Stimulated activated CD8-positive, alpha-beta memory T cell treated with anti-CD3 and anti-CD28 coated beads, Interleukin-15, amount 100 ng/mL, for 4 hours (primary cell): ENCODE measurements at places on chromosomes 2 and 18.

DNA sequence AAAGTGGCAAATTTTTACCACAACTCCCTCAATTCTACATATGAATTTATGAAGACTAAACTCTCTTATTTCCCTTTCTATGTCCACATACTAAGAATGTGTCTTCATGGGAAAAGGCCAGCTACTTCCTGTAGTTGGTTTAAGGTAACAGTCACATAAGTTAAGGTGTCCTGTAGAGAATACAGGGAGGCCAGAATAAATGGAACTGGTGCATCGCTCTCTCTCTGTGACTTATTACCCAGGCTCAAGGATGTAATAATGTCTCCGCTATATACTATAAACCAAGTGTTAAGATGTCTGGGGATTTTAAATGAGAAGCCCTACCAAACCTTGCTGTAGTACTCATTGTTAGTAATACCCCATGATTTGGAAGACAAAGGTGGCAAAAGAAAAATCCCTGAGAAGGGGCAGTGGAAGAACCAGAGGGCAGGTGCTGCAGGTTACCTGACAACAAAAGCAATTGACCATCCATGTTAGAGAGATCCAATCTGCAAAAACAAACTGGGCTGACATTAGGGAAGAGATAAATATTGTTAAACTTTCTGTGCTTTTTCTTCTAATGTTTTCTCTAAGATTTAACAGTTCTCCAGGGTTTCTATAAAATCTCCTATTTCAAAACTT lies 372.8 kb downstream of the TMX3 start:
- no peak for DNase-seq

DNA sequence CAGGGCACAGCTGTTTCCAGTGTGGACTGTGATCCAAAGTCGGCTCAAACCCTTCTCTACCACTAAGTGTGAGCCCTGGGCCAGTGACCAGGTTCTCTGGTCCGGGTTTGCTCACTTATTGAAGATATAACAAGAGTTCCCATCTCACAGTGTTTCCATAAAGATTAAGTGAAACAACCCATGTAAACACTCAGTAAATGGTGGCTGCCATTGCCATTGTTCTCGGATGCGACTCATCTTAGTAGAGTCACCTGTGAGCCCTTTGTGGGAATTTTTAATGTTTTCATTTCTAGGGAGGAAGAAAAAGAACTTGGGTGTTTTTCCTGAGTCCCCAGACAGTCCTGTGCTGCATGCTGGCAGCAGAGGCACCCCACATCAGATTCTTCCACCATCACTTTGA lies 53.4 kb downstream of the TPGS2 start:
- no peak for DNase-seq

GRCh38 chr2:235394278-235394828 lies 99.5 kb upstream of the AGAP1 start:
- no peak for DNase-seq

DNA sequence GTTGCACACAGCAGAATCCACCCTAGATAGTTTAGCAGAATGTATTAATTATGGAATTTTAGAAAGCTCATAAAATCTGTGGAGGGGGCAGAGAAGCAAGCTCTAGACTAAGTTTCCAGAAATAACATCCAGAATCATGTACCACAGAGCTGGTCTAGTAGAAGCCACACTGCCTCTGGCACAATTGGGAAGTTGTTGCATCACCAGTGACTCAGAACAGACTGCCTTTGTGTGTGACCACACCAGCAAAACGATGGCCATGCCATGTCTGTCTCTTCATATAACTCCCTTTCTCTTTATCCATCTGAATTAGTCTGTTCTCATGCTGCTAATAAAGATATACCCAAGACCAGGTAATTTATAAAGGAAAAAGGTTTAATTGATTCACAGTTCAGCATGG lies 158.9 kb downstream of the CCDC148 start:
- DNase-seq, result no peak

DNA sequence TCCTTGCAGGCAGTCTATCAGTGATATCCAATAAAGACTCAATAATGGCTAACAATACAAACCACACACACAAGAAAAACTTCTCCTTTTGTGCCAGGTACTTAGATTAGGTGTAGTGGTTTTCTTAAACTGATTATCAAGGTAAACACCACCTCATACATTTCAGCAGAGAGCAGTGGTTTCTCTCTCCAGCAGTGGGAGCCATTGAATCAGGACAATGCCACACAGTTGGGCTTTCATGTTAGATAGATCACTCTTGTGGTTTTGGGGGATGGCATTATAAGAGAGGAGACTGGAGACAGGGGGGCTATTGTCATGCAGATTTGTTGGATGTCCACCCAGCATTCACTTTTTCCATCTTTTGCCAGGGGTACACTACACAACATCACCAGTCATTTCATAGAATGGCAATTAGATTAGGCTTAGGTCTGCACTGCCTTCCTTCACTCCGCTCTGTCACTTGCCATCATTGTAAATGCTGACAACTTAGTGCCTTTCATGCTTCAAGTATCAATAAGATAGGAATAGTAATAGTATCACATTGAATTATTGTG lies 13.6 kb upstream of the IRS1 start:
- no peak for DNase-seq

DNA sequence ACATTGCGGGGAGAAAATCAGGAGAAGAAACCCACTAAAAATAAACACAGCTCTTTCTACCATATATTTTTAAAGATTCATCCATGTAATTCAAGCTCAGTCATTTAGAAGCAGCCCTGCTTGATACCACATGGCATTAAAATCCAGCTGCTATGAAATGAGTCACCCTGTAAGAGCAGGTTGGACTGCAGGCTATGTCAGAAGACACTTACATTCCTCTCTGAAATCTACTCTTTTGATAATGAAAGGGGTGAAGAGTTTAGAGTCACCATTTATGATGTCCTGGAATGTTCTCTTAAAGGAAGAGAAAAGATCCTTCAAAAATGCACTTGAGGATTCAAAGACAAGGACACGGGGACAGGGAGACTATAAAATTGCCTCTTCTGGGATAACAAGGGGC lies 100.6 kb upstream of the APCDD1 start:
- no peak for DNase-seq

GRCh38 chr2:220941683-220942082 lies 630.4 kb downstream of the EPHA4 start:
- no peak for DNase-seq

- no peak for DNase-seq
These were observed 17.6 kb downstream of the MRPL35 start for GRCh38 chr2:86216575-86217555.

- no peak for DNase-seq
These were observed 139.1 kb downstream of the NXPH2 start for GRCh38 chr2:138640921-138641676.

GRCh38 chr2:36741188-36741837 lies 44.8 kb downstream of the VIT start:
- DNase-seq, result no peak

GRCh38 chr2:50065835-50066234 lies 911.5 kb upstream of the FSHR start:
- DNase-seq, result no peak

GRCh38 chr2:19230626-19231025 lies 127.8 kb downstream of the OSR1 start:
- DNase-seq, result no peak

DNA sequence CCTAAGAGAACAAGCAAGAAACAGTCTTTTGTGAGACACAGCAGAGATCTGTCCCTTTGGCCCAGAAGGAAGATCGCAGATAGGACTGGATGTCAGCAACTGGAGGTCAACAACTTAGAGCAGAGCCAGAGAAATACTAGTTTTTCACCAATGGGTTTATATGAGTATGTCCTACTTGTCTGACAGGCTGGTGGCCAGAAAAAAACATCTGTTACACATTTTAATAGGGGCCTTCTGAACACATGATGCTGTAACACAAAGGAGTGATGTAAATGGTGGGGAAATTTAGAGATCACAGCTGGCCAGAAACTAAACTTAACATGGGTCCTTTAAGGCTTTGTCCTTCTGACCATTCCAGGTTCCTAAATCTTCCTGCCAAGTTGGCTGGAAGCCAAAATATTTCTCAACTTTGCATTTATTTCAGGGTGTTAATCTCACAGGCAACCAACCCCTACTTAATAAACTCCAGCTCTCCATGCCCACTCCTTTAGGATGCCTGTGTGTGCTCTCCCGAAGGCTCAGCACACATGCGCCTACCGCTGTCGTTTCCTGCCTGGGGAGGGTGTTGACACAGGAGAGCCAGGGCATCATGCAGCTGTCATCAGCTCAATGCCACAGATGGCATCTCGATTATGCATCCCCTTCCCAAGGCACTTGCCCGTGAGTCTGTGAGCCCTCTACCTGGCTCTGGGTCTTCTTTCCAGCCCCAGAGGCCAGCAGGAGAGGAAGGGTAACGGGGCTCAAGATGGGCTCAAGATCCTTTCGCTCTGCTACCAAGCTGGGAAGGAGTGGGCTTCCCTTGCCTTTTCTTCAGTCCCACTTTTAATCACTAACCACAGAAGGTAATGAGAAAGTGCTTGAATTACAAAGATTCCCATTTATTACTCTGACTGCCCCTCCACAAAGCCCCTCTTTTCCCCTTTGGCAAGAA lies 252.5 kb downstream of the ETAA1 start:
- DNase-seq, result no peak

DNA sequence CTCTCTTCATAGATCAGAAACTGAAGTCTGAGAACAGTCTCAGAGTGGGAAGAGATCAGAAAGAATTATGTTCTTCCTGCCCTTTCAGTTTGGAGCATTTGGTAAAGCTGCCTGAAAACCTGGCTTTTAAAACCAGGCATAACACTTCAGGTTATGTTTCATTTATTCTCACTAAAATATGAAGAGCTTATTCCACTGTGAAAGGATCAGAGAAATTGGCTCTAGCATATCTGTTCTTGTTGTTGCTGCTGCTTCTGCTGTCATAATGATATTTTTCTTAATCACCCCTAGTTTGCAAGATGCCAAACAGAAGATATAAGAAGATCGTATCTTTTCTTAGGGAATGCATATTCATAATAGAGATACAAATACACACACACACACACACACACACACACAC lies 476.9 kb downstream of the XIRP2 start:
- DNase-seq, result no peak

GRCh38 chr2:152950126-152950525 lies 231.7 kb downstream of the ARL6IP6 start:
- no peak for DNase-seq

GRCh38 chr2:236051806-236052205 lies 116.4 kb downstream of the GBX2 start:
- no peak for DNase-seq

- no peak for DNase-seq
These were observed 601.0 kb upstream of the SLC39A10 start for GRCh38 chr2:195055996-195056395.

GRCh38 chr2:3539836-3540235 lies 18.3 kb downstream of the RNASEH1 start:
- DNase-seq, result no peak

DNA sequence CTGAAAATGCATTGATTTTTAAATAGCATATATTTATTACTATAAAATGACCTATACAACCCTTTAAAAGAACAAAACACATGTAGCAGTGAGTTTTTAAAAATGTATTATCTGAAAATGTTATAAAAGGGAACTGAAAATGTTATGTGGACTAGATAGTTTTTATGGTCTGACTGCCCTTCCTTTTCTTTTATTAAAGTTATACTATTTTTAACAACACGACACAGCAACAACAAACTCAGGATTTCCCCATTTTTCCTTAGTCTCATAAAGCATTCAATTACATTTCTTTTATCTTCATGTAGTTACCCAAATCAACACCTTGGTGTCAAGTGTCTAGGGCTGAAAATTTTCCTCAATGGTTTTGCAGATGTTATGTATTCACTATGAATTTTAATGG lies 132.8 kb upstream of the TMEFF2 start:
- DNase-seq, result no peak

- DNase-seq, result no peak
These were observed 69.3 kb downstream of the SUMO1 start for GRCh38 chr2:202169131-202169530.

GRCh38 chr2:199201539-199201938 lies 256.2 kb downstream of the SATB2 start:
- no peak for DNase-seq
